ENCODE measurements at places on chromosomes 3 and 15.
A peak's percentile ranks its signal among the peaks of the same experiment; 100 is the strongest.

DNA sequence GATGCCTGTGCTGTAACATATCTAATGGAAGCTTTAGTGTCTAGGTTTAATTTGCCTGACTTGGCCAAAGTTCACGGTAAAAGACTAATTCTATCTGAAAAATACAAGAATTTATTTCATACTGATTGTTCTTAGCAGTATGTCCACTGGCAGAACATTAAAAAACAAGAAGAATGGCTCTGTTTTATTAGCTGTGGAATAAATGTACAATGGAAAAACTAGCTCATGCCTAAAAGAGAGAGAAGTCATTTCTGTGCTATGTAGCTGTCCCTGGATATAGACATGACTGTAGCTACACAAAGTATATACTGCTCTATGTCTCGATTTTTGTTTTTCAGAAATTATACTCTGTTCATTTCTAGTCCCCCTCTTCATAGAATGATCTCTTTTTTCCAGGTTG is 13.9 kb upstream of the VGLL3 start:
- DNase-seq, result no peak
- H3K4me1 ChIP-seq, result no peaks in the 10 kb centered on the region
- no peak overlapping the region for H3K27ac ChIP-seq
- H3K27me3 ChIP-seq, result no peaks in the 10 kb centered on the region
- no peaks in the 10 kb centered on the region for H3K36me3 ChIP-seq
- no peak overlapping the region for H3K4me3 ChIP-seq

DNA sequence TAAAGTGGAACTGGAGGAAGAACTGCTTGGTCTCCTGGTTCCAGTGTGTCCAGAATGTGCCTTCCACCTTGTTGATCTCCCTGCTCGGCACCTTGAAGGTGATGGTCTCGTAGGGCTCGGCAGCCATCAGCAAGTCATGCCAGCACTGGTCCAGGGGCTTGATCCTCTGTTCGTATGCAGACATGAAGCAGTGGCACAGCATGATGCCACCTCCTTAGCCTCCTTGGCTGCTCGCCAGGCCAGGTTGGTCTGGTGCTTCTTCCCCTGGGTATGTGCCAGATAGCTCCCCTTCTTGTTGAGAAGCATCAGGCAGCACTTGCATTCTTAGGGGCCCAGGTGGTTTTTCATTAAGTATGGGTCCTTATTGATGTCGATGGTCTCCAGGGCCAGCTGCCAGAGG is 17.8 kb upstream of the TXNRD3 start:
- DNase-seq, result no peak
- H3K4me3 ChIP-seq, result no peak overlapping the region
- no peaks in the 10 kb centered on the region for H3K27me3 ChIP-seq
- H3K27ac ChIP-seq, result no peak overlapping the region

GRCh38 chr15:78292219-78292618 is 7.2 kb downstream of the SKIC8 start:
- no peaks in the 10 kb centered on the region for H3K36me3 ChIP-seq
- no peak overlapping the region for H3K4me3 ChIP-seq
- no peak for DNase-seq
- H3K27me3 ChIP-seq, result no peaks in the 10 kb centered on the region
- peaks cover 5% of the 10 kb centered on the region for H3K4me1 ChIP-seq
- H3K27ac ChIP-seq, result peak overlapping the region; percentile 69

- H3K36me3 ChIP-seq, result no peaks in the 10 kb centered on the region
- DNase-seq, result no peak
- H3K4me3 ChIP-seq, result no peak overlapping the region
- no peaks in the 10 kb centered on the region for H3K27me3 ChIP-seq
- no peaks in the 10 kb centered on the region for H3K4me1 ChIP-seq
These were observed 207.0 kb upstream of the ATP10A start for GRCh38 chr15:26070095-26070532.

Data from prostate gland (tissue), 2 donors.